ENCODE measurements at places on chromosomes 5 and 9.

GRCh38 chr5:102628441-102629175 lies 126.5 kb upstream of the PAM start:
- no peak for DNase-seq

DNA sequence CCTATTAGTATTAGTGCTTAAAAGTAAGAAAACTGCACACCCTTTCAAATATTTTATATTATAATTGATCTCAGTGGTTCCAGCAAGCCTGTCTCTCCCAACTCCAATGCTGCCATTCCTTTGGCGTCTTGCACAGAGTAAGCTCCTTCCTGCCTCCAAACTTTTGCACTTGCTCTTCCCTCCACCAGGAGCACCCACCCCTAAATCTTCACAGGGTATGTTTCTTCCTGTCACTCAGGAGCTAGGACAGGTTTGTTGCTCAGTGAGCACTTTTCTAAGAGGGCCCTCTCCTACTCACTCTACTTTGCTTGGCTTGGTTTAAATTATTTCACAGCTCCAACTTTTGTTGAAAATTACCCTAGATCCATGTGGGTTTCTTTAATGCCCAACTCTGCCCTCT lies 189.1 kb upstream of the ADRA1B start:
- no peak for DNase-seq

- no peak for DNase-seq
These were observed 8.8 kb downstream of the TNIP1 start for GRCh38 chr5:151071848-151072629.

DNA sequence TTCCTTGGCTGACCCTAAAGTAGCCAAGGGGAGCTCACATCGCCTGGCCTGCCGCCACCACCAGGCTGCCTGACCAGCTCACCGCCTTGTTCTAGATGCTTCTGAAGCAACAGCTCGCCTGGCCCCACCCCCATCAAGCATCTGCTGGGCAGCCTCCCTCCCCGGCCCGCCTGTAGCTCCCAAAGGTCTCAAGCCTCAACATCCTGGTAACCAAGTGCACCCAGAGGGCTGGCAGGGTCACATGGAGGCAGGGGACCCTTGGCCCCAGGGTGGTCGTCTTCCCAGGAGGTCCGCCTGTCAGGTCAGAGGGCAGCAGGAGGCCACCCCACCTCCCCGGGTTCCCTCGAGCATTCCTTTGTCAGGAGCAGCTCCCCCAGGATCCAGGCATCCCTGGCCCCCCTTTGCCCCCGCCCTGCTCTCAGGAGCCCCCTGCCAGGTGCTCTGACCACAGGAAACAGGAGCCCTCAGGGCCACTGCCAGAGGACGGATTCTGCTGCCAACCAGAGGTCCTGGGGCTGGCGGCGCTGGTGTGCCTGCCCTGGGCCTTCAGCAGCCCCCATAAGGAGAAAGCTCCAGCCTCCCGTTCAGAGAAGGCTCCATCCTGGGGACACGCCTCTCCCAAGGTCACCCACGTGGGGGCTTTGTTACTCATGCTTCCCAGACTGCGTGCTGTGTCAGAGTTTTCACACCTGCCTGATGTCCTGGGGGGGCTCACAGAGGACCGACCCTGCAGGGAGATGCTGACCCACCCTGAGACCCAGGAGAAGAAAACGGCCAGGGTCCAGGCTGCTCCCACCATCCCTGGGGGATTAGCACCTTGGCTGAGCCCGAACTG lies 3.5 kb upstream of the LRRC14B start:
- no peak for DNase-seq

- DNase-seq, result no peak
These were observed 31.5 kb downstream of the SLC6A3 start for GRCh38 chr5:1413611-1414241.

GRCh38 chr5:146327989-146328388 lies 10.7 kb upstream of the POU4F3 start:
- DNase-seq, result no peak

GRCh38 chr5:81805086-81805485 lies 54.2 kb upstream of the SSBP2 start:
- no peak for DNase-seq

DNA sequence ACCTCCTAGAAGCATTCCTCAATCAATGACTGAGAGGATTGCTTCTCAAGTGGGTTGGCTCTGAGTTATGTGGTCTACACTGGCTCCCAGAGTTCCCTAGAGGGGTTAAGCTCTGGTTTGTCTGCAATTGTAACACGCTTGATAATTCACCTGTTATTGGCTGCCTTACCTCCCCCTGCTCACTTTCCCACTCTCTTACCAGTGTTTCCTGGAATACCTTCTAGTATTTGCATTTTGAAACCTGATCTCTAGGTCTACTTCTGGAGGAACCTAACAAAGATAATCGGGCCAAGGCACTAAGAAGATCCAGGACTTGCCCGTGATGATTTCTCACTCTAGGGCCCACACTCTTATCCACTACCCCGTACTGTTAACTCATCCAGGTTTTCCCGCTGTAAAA lies 110.1 kb upstream of the MAP3K1 start:
- no peak for DNase-seq

DNA sequence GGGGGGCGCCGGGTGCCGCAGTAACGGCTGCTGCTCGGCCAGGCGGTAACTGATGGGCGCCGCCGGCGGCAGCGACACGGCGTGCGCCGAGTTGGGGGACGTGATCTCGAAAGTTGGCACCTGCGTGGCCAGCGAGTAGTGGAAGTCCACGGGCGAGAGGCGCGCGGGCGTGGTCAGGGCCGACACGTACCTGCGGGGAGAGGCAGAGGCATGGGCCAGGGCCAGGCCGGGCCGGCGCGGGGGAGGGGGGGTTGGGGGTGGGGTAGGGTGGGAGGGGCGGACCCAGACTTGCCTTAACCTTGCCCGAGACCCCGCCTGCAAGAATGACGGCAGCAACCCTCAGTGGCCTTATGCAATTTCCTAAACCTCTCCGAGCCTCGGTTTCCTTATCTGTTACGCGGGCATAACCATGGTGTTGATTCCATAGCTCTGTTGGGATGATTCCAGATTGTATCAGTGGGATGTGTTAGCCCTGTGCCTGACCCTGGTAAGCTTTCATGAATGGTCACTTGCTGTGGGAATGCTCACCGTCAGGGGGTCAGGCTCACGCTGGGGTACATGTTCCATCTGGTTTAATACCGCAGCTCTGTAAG lies 53.0 kb downstream of the PSD2 start:
- no peak for DNase-seq

DNA sequence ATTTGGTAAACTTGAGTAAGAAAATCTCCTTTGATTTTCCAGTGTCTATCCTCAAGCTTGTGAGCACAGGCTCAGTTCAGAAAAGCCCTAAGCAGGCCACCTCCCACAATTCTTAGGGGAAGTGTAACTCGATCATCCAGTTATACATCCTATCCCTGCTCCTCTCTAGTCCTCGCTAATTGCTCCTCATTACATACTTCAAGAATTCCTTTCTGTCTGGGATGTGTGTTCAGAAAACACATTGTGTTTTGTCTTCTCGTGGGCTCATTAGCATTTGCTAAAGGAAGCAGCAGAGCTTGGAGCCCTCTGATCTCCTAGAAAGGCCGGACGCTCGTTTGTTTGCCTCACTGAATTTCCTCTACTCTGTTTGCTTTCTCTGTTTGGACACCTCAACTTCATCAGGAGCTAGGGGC lies 268.2 kb upstream of the RFX3 start:
- no peak for DNase-seq

GRCh38 chr5:134813407-134813806 lies 32.4 kb upstream of the C5orf24 start:
- DNase-seq, result no peak

- no peak for DNase-seq
These were observed 19.4 kb downstream of the CSF1R start for GRCh38 chr5:150066901-150067396.

GRCh38 chr5:113278976-113279375 lies 155.8 kb downstream of the TSSK1B start:
- no peak for DNase-seq

DNA sequence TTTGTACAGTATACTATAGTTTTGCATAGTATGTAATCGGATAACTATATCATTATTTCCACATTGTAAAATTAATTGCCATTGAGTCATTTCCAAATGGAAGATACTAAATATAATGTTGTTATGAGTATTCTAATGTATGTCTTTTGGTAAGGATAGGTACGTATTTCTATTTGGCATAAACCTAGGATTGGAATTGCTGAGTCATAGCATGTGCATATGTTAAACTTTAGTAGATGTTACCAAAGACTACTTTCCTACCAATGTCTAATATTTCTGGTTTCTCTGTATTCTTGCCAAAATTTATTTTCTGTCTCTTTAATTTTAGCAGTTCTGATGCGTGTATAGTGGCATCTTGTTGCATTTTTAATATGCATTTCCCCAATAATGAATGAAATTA lies 825.1 kb upstream of the ARRDC3 start:
- no peak for DNase-seq

- DNase-seq, result peak; percentile 47
These were observed 644 bp downstream of the NIM1K start for GRCh38 chr5:43192558-43193180.

DNA sequence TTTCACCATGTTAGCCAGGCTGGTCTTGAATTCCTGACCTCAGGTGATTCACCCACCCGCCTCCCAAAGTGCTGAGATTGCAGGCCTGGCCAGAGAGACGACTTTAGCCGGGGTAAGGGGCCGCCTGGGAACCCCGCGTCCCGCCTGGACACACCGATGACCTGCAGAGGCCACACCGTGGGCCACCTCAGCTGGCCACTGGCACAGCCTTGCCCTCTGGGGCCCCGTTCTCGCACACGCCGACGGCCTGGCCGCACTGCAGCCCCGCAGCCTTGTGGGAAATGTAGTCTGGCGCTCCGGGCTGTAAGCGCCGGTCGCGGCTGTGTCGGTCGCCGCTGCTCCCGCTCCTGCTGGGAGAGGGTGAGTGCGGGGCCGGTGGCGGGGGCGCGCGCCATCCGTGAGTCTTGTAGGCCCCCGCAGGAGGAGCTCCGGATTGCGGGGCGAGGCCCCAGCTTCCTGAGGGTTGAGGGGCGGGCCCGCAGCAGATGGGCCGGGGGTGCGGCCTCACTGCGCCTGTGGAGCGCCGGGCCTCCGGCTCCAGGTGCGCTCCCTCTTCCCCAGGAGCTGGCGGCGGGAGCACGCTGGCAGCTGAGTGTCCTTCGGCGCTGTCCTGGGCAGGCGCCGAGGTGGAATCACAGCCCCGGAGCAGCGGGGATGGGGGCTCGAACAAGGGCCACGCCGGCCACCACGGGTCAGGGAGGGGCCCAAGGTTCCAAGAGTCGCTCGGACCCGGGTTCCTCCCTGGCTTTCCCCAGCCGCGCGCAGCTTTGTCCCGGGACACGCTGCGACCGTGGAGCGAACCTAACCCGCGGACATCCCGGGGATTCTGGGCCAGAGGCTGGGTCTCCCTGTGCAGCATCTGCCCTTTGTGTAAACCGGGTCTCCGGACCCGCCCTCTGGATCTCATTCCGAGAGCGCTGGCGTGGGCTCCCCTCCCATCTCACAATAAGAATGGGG lies at the start of gene ZFP2:
Gene ZFP2 (plus strand): TSS at position 299 of the 957 bp plus-strand sequence. CDS start 35,401 bp downstream, outside the sequence.
- peak; percentile 46 for DNase-seq

DNA sequence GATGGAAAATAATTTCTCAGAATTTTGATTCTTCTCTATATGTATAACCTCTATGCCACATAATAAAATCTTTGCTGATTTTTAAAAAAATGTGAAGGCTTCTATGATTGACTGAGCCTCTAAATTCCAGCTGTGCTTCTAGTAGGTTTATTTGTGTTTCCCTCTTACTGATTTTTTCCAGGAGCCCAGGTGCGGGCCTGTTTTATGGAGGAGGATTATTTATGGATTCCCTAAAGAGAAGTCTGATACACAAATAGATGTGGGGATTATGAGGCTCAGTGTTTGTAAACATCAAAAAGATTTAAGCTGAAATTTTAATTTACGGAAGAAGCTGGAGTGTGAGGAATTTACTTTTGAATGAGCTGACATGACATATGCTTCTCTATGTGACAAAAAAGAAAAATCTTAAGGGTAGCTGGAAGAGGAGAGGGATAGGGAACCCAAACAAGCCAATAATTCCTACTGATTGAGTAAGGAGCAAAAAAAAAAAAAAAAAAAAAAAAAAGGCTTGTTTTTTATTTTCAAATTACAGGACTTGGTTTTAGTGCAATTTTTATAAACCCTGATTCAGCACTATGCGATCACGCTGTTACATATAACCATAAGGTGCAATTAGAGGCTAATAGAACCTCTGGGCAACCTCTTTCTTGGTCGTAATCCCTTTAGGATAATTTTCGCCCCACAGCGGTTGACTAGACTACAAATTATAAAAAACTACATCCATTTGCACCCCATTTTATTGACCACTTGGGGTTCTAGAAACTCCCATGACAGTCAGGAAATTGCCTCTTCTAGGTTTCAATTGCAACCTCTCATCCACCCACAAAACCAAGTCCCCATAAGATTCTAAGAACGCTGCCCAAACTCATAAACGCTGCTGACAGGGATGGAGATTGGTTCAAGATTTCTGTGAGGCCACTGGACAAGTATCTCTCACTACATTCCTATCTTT lies 44.4 kb upstream of the RAI14 start:
- no peak for DNase-seq
